A172 (cell line): ENCODE measurements at places on chromosomes 2 and 18. TPM values are rescaled to one million over a fixed set of nuclear protein-coding genes. Genes with fewer than 3 reads are reported as not detected.

DNA sequence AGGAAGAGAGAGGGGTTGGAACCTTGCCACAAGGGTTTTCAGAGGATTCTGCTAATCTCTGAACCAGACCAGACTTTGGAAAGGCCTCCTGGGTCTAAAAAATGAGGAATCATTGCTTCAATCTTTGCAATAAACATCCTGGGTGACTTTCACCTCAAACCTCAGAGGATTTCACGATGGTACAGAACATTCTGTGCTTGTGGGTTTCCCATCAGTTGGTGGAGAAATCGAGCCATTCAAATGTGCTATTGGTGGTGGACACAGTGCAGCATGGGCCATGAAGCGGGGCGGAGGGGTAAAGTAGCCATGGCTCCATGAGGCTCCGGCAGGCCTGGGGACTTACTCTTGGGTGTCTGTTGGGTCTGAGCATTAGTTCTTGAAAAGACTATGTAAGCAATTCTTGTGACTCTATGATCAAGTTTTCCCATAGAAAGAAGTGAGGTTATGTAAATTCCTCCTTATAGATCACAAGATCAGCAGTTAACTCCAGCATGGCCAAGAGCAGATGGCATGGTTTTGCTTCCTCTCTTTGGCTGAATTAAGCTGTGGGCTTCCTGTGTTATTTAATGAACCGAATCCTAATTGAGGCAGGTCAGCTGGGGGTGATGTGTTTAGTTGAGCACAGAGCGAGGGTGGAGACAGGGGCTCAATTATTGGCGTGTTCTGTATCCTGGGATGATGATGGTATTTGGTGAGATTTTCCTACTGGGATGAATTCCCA is 1.9 kb upstream of the IL1R2 start:
- no peak for DNase-seq

GRCh38 chr2:218618102-218618860 is 10.6 kb downstream of the PLCD4 start:
- DNase-seq = no peak

DNA sequence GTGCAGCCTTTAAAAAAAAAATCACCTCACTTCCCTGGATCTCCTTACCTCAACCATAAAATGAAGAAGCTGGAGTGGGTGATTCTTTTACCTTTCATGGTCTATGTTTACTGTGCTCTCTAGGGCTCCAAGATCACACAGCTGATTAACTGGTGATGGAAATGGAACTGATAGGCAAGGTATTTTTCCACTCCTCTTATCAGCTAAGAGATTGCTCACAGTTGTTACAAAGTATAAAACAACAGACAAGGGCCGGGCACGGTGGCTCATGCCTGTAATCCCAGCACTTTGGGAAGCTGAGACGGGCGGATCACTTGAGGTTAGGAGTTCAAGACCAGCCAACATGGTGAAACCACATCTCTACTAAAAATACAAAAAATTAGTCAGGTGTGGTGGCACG is 14.5 kb downstream of the RPS27A start:
- DNase-seq = no peak

GRCh38 chr2:126754240-126755004 is 98.5 kb downstream of the GYPC start:
- no peak for DNase-seq

- DNase-seq = no peak
Measured at GRCh38 chr2:190409616-190410015, 1.5 kb downstream of the MFSD6 start.

GRCh38 chr2:20676353-20677215 is 9.6 kb downstream of the GDF7 start:
- no peak for DNase-seq

DNA sequence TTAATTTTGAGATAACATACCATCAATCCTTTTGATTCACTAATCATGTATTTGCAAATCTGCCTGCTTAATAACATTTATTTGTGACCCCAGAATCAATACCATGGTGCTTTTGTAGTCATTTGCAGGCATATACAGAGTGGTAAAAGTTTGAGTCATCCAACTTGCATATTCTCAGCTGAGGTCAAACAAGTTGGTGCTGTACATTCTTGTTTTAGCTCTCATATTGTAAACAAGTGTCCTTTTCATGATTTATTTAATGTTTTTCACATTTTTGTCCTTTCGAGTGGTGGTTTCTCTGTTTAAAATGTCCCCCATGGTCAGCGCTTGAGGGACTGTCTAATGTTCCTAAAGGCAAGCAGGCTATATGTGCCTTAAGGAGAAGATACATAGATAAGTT is 17.5 kb downstream of the RAB27B start:
- no peak for DNase-seq

- peak; percentile 43 for DNase-seq
Measured at GRCh38 chr2:9236045-9236344, 29.4 kb downstream of the ASAP2 start.

DNA sequence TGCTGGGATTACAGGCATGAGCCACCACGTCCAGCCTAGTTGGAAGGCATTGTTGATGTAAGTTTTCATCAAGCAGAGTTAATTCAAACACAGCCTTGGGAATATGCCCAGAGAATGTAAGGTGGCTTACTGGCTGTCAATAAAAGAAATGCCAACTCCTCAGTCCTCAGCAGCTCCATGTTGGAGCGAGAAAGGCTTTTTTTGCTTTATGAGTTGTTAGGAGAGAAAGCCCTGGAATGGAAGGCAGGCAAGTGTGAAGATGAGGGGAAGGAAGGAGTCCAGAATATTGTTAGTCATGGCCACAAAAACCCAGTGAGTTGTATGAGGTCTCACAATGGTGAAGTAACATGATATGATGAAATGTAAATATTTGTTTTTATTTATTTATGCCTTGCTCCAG is 57.1 kb downstream of the MAP4K4 start:
- no peak for DNase-seq

DNA sequence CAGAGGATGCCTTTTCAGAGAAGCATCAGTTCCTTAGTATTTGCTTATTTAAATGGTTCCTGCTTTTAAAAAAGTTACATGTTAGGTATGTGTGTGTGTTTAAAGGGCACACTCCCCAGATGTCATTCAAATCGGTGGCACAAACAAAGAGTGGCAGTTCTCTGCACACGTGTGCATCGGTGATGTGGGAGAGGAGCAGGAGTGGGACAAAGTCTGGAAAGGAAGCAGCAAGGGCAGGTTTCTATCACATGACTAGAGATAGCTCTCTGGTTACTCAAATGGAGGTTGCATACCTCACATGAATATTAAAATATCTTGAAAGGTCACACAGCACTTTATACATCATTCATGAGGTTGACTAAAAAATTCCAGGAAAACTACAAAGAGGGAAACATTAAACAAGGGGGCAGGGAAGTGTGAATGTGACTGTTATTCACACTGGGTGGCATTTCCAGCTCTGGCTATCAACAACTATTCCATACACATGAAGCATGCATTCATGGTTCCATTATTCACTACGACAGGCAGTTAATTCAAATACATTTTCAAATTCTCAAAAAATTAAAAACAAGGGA is 64.7 kb downstream of the SEPTIN10 start:
- no peak for DNase-seq

DNA sequence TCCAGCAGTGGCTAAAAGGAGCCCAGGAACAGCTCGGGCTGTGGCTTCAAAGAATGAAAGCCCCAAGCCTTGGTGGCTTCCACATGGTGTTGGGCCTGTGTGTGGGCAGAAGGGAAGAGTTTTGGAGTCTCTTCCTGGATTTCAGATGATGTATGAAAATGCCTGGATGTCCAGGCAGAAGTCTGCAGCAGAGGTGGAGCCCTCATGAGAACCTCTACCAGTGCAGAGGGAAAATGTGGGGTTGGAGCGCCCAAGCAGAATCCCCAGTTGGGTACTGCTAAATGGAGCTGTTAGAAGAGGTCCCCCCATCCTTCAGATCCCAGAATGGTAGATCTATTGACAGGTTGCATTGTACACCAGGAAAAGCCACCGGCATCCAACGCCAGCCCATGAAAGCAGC is 412.1 kb downstream of the TDRD15 start:
- no peak for DNase-seq

DNA sequence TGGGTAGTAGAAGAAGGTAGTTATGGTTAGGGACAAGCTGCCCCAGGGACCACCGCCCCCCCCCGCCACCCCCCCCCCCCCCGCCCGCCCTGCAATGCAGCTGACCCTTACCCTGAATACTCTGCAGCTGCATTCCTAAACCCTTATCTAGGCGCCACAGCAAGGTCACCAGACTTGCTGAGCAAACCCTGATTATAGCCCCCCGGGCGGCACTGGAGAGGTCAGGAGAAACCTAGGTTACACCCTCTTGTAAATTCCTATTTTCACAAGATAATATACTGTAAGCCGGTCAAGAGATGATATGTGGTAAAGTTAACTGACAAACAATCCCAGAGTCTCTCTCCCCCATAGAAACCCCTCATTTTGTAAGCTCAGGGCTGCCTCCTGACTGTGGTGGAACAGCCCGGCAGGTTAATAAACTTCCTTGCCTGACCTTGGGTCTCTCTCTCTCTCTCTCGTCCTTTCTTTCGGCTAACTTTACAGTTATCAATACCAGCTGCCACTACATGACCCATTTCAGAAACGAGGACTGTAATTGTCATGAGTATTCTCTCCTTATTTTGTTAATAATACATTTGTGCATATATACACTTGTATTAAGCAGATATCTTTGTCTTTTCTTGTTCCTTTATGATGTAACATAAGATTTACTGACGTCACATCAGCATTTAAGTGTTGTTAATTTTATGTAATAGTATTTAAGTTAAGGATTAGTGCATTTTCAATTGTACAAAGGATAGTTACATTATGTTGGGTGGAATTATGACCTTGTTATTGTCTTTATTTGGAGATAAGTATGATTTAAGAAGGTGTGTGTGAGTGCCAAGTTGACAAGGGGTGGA is 22.8 kb upstream of the SMAD4 start:
- DNase-seq = no peak

DNA sequence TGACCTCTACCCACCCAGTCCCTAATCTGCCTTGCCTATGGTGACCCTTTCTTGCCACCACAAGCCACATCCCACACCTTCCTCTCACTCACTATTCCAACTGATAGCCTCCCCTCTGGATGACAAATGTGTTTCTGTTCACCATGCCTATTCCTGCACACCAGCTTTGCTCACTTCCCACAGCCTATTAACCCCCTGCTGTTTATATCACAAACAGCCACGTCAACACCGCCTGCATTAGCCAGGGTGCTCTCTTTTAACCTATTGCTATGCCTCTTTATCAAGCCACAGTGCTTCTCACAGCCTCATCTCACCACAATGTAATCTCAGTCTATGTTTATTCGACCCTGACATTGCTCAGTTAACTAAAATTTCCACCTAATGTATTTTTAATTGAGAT is 271.8 kb downstream of the SUCLG1 start:
- DNase-seq = no peak

GRCh38 chr2:72141032-72141645 is 6.5 kb downstream of the CYP26B1 start:
- no peak for DNase-seq

DNA sequence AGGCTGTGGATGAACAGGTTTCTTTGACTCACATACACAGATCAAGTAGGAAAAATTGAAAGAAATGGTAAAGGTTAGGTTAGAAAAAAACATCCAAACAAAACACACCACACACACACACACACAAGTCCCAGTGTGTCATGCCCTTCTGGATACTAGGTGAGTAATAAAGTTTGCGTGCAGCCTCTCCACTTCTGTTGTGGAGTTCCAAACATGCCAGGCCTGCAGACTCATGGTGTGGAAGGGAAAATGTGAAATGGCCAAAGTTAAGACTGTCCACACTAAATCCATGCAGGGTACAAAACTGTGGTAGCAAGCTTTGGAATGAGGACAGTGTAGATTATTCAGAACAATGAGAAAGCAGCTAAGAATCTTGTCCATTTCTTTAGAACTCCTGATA is 114.6 kb downstream of the IKZF2 start:
- DNase-seq = no peak

GRCh38 chr2:118477111-118477862 is 370.2 kb downstream of the EN1 start:
- DNase-seq = no peak

- DNase-seq = peak; percentile 80
Measured at GRCh38 chr2:36492216-36492945, 105.6 kb downstream of the FEZ2 start.

DNA sequence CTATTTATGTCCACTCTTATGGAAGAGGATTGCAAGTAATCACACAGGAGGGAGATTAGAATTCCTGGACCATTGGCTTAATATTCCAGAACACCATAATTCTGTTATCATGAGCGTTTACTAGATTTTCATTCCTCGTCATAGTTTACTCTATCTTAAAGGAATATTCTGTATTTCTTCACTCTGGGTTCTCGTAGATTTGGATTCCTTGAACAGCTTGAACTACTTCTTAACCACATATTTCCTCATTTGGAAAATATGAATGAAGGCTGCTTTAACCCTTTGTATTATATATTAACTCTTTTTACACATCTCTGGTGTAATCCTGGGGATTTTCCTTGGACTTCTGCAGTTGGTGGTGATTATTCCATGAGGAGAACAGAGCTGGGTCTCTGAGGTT is 46.3 kb upstream of the CCBE1 start:
- no peak for DNase-seq

TRIM54 gene
- 0.96 and 0.98 TPM in 2 replicates for total RNA-seq

TMEM182 gene
- total RNA-seq = 1.2 and 1.8 TPM in 2 replicates

CCDC74A gene
- total RNA-seq = 92.8 and 117 TPM in 2 replicates

TEX44 gene
- total RNA-seq = not detected in 2 replicates

SERPINB4 gene
- total RNA-seq = not detected in 2 replicates

KLHL29 gene
- total RNA-seq = 0.76 and 0.86 TPM in 2 replicates

CRYGC gene
- not detected in 2 replicates for total RNA-seq
